CD4-positive, alpha-beta T cell treated with Interleukin-10 for 1 hour (primary cell): ENCODE measurements at places on chromosomes 1 and 21.
A peak's percentile ranks its signal among the peaks of the same experiment; 100 is the strongest.

DNA sequence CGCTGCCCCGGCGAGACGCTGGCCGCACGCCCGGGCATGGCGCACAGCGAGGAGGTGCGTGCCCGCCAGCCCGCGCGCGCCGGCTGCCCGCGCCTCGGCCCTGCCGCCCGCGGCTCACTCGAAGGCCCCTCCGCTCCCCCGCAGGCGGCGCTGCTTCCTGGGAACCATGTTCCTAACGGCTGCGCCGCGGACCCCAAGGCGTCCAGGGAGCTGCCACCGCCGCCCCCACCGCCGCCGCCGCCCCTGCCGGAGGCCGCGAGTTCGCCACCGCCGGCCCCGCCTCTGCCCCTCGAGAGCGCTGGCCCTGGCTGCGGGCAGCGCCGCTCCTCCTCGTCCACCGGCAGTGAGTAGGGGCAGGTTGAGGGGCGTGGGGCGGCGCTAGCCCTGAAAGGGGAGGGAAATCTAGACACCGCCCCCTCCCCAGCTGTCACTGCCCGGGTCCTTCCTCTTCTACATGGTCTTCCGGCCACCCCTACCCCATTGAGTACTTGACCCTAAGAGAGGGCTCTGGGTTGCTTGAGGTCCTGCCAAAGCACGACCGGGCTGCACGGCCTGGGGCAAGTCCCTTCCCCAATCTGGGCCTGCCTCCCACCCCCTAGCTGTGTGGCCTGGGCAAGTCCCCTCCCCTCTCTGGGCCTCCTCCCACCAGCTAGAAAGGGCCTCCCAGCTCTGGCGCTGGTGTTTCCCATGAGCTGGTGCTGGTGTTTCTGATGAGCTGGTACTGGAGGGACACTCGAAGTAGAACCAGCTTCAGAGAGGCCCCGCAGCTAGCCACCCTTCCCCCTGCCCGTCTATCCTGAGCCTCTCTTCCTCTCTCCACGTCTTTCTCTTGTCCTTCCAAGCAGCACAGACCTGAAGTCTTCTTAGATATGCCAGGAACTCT, 17.0 kb downstream of the TNFRSF25 start:
- DNase-seq: peak; percentile 44

GRCh38 chr1:43530483-43531106, at the start of gene PTPRF:
TSS of gene PTPRF (plus strand) at chr1:43530883. CDS start at chr1:43545076, 14,193 bp downstream.
- DNase-seq: peak; percentile 20

- DNase-seq: no peak
Observed at GRCh38 chr1:117493906-117494305, 111.9 kb upstream of the TENT5C start.

DNA sequence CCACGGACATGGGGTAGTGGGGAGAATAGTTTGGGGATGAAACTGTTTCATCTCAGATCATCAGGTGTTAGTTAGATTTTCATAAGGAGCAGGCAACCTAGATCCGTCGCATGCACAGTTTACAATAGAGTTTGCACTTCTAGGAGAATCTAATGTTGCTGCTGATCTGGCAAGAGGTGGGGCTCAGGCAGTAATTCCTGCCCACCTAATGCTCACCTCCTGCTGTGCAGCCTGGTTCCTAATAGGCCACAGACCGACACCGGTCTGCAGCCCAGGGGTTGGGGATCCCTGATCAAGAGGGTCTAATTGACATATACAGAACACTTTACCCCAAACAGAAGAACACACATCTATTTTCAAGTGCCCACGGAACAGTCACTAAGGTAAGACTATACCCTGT, 275.1 kb downstream of the PTPRU start:
- DNase-seq: no peak

DNA sequence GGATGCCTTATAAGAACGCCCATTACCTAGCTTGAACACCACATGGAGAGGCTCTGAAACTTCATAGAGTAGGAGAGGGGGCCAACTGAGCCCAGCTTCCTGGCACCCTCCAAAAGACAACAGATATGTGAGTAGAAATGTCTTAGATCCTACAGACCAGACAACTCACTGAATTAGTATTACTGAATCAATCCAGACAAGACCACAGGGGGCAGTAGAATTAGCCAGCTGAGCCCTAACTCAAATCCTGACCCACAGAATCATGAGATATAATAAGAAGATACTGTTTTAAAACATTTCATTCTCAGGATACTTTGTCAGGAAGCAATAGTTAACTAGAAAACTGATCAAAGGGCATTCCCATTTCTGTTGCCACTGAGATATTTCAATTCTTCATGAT, 45.8 kb upstream of the C1orf21 start:
- DNase-seq: no peak

GRCh38 chr21:44617071-44617501, 5.2 kb downstream of the KRTAP10-8 start:
- DNase-seq: no peak

- DNase-seq: no peak
Observed at GRCh38 chr1:48073798-48074530, 76.8 kb upstream of the TRABD2B start.

- DNase-seq: no peak
Observed at GRCh38 chr1:154736841-154737240, 128.9 kb upstream of the ADAR start.

- no peak for DNase-seq
Observed at GRCh38 chr21:41979751-41980369, 26.0 kb upstream of the C2CD2 start.

GRCh38 chr1:205961991-205962820, 18.9 kb upstream of the SLC26A9 start:
- no peak for DNase-seq

GRCh38 chr1:77322061-77322900, 40.5 kb downstream of the AK5 start:
- no peak for DNase-seq

GRCh38 chr21:34684174-34684876, 15.5 kb downstream of the CLIC6 start:
- DNase-seq: no peak

- DNase-seq: no peak
Observed at GRCh38 chr1:229209816-229210215, 61.1 kb upstream of the RAB4A start.

GRCh38 chr21:35256468-35256988, 207.4 kb upstream of the RUNX1 start:
- DNase-seq: no peak

DNA sequence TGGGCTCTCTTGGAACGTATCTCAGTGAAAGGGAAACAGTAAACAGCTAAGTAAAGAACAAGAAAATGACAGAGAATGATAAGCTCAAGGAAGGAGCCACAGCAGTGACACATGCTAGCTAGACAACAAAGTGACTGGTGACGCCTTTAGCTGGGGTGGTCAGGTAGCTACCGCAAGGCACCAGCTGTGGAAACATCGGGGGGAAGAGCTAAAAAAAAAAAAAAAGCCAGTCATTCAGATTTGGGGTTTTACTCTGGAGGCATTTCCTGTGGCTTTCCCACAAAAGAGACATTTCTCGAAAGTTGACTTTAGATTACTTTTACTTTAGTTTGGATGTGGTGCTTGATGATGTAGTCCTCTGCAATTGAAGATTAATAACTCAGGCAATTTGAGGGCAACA, 2.1 kb downstream of the FHAD1 start:
- peak; percentile 65 for DNase-seq

DNA sequence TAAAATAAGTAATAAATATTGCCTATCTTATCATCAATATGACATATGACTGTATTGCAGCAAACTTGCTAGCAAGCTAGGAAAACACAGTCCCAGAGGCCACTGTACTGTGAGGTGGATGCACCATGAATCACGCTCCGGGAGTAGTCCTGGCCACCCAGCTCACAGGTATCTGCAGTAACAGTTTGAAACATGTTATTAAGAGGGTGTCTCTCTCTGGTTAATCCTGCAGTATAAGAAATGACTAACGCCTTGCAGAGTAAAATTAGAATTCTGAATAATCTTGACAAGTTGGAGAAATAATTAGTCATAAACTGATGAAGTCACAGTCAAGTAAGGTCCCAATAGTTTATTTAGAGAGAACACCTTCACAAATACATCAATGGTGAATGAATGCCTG, 34.0 kb upstream of the DPT start:
- DNase-seq: no peak

DNA sequence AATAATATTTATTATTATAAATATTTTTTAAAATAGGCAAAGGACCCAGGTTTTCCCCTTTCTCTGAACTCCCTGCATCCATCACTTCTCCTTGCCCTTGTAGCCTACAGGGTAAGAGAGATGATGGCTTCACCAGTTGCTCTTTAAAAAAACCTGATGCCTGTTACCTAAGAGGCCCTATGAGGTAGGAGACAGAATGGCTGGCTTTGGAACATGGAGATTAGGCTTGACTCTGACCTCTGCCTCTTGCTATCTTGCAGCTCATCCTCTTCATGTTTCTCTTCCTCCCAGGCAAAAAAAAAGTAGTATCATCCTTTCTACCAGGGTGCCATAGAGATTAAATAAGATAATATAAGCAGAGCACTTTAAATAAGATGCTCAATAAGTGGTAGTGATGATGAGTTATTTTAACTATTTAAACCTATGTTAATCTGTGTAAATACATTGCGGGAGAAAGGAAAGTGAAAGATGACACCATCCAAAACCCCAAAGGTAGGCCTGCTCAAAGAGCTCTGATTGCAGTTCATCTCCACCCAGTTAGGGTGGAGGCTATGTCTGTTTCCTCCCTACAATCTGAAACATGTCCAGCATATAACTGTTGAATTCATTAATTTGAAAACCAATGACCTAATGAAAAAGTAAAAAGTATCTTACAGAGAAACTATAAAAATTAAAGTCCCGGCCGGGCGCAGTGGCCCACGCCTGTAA, 51.8 kb downstream of the RGS2 start:
- DNase-seq: no peak

DNA sequence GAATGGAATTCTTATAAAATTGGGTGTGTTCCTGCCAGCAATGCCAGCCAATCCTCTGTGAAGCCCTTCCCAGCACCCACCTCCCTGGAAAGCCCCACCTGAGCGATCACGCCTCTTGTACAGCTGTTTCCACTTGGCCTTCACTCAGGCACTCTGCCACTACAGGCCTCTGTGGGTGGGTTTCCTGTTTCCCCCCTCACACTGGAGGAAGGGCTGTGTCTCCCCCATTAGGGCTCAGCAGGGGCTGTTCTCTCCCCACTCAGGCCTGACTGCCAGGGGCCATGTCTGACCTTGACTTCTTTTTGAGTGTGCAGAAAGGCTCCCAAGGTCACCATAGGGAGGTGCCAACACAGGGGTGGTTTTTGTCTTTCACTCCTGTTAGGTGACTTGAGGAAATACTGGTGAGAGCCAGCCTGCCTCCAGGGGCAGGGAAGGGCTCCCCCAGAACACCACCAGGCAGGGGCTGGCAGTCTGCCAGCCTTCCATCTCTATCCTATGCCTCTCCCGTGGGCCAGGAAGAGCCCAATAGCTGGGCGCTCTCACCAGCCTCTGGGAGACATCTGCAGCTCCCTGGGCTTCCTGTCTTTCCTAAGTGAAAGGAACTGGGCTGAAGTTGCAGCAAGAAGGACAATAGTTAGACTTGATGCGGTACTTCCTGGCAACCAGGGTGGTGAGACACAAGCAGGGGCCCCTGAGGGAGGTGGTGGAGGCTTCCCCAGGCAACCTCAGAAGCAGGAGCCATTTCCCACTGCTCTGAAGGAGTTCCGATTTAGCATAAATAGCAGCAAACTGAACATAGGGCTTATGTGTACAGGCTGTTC, 49.1 kb downstream of the ELK4 start:
- DNase-seq: no peak

- no peak for DNase-seq
Observed at GRCh38 chr21:16302851-16303282, 573.1 kb downstream of the USP25 start.

DNA sequence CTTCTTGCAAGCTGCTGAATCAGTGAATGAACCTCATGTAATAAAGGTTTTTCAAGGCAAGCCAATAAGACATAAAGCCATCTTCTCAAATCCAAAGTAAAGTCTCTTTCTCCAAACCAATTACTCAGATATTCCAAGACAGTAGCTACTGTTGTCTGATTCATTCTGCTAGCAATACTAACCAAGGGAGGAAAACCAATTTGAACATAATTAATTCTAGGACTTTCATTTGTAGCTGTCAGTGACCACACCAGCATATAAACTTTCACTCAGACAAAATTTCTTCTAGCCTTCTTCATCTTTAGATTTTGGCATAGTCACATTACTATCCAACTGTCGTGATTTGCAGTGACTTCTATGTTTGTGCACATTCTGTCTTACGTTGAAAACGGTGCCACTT, 10.5 kb upstream of the INTS3 start:
- DNase-seq: no peak

GRCh38 chr1:101653482-101653946, 343.2 kb downstream of the OLFM3 start:
- DNase-seq: no peak

- DNase-seq: no peak
Observed at GRCh38 chr1:169043823-169044222, 62.7 kb upstream of the ATP1B1 start.

DNA sequence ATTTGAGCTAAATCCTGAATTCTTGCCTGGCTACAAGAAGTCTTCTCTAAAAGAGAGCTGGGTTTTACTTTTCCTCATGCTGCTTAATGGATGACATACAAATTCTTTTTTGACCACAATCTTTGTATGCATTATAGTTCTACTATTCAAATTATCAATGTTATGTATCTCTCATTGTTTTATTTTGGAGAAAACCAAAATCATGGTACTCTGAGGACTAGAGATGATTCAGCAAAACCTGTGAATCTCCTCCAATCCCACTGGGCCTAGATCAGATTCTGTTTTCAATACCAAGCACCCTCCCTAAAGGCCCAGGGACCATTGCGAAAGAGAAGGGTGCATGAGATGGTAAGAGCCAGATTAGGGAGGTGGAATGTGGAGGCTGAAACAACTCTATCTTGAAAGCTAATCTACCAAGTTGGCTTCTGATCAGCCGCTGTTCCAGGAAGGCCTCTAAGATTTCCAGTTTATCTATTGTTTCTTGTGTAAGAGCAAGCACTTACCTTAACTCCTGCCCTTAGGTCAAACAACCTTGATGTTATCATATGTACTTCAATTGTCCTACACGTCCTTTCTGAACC, 547.2 kb downstream of the PLPP3 start:
- no peak for DNase-seq
